Spleen (tissue), 13 donors: ENCODE measurements at places on chromosomes 1 and 21.
A peak's percentile ranks its signal among the peaks of the same experiment; 100 is the strongest.

DNA sequence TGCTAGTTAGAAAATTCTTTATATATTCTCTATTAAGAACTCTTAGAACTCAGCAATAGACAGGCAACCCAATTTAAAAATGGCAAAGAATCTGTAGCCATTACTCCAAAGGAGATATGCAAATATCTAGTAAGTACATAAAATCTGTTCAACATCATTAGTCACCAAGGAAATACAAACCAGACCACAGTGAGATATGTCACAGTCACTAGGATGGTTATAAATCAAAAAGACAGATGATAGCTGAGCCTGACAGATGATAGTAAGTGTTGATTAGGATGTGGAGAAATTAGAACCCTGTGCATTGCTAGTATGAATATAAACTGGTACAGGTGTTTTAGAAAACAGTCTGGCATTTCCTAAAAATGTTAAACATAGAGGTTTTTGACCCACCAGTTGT is 26.6 kb downstream of the SRSF11 start:
- no peaks in the 10 kb centered on the region for H3K27me3 ChIP-seq
- H3K27ac ChIP-seq: no peak overlapping the region
- DNase-seq: no peak
- no peaks in the 10 kb centered on the region for H3K4me1 ChIP-seq
- H3K4me3 ChIP-seq: no peak overlapping the region

DNA sequence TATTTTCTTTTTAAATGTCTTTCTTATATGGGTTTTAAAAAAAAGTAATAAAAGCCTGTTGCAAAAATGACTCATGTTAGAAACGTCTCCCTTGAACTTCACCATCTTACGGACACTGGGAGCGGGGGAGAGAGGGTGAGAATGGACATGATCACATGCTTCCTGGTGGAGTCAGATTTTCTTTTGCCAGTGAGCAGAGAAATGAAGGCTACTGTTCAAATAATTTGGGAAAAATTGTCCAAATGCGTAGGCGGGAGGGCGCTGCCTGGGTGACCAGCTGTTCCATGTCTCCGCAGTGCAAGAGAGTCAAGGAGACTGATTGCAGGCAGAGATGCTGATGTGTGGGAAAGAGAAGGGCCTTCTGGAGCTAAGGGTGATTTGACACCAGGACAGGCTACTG is 23.1 kb downstream of the EIF2D start:
- peaks cover 37% of the 10 kb centered on the region for H3K4me1 ChIP-seq
- peaks cover 66% of the 10 kb centered on the region for H3K36me3 ChIP-seq
- no peak for DNase-seq
- H3K27me3 ChIP-seq: no peaks in the 10 kb centered on the region
- H3K27ac ChIP-seq: peak overlapping the region; percentile 27

- H3K4me3 ChIP-seq: no peak overlapping the region
- H3K27me3 ChIP-seq: no peaks in the 10 kb centered on the region
- no peaks in the 10 kb centered on the region for H3K36me3 ChIP-seq
- no peaks in the 10 kb centered on the region for H3K4me1 ChIP-seq
Measured at GRCh38 chr1:55478742-55479141, 263.6 kb upstream of the USP24 start.

DNA sequence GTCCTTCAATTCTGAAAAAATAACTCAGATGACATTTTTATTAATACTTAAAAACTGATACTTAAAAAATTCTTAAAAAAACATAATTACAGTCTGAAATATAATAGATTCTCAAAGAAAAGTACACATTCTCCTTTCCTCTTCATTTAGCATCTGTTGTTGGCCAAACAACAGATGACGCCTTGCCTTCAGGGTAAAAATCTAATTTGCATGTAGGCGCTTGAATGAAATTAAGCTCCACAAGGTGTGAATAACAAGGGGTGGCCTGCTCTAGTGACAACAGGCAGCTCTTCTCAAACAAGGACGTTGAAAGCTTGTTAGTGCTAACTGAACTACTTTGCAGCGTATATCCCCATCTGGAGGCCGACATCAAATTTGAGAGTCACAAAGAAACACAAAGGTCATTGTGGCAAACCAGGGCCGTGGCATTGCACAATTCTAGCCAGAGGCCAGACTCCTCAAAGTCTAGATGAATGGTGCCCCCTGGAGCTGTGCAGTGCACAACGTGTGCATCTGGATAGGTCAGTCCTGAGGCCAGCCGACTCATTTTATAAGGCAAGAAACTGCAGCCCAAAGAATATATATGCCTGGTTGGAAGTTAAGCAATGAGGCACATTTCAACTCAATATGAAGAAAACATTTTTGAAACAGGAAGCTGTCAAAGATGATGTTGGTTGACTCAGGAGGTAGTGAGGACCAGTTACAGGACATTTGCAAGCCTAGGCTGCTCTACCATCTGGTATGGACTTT is 459.2 kb upstream of the RUNX1 start:
- H3K4me3 ChIP-seq: no peak overlapping the region
- peaks cover 9% of the 10 kb centered on the region for H3K27me3 ChIP-seq
- peaks cover 12% of the 10 kb centered on the region for H3K4me1 ChIP-seq
- peak; percentile 76 for DNase-seq
